Spleen (tissue), 13 donors: ENCODE measurements at places on chromosomes 7 and 10. TPM values are rescaled to one million over a fixed set of nuclear protein-coding genes. Genes with fewer than 3 reads are reported as not detected.

GRCh38 chr10:16001581-16001980 is 141.3 kb upstream of the MINDY3 start:
- no peak for DNase-seq

Gene CLEC5A
- polyA plus RNA-seq: 0.09 TPM

DNA sequence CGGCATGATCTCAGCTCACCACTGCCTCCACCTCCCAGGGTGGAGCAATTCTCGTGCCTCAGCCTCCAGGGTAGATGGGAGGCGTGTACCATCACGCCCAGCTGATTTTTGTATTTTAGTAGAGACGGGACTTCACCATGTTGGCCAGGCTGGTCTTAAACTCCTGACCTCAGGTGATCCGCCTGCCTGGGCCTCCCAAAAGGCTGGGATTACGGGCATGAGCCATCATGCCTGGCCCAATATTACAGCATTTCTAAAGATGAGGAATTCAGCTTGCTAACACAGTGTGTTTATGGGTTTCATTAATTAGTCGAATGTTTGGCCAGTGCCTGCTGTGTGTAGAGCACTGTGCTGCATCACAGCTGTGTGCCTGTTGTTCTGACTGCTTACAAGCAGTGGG is 3.7 kb downstream of the WDR37 start:
- no peak for DNase-seq

DNA sequence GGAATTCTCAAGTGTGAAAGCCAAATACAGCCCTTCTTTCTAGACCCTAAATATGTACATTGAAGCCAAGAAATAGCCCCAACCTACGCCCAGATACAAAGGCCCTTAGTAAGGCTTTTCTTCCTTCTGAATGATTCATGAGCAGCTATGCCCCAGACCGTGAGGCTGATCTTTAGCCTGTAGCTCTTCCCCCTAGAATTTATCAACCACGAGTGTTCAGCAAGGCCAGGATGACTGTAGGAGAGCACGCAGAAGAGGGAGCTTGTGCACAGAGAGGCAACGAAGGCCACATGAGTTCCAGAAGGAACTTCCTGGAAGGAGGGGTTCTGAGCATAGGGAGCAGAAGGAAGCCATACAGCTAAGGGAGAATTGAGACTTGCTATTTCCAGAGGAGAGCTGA is 53.0 kb upstream of the HABP2 start:
- no peak for DNase-seq

Gene METTL27
- polyA plus RNA-seq: 0.59 TPM

Gene SMO
- polyA plus RNA-seq: 2.1 TPM

- no peak for DNase-seq
These were observed 56.0 kb downstream of the ZPBP start for GRCh38 chr7:50037086-50037485.

DNA sequence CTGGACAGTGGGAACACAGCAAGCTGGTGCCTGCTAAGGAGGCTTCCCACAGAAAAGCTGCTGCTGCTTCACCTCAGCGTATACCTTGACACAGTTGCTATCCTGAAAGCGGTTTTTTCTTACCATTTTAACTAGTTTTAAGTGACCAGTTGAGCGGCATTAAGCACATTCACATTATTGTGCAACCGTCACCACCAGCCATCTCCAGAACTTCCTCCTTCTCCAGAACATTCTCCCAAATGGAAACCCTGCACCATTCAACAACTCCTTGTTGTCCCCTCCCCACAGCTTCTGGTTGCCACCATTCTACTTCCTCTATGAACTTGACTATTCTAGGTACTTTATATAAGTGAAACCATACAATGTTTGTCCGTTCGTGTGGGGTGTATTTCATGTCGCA is 169.9 kb downstream of the SNX10 start:
- DNase-seq: no peak

GRCh38 chr7:95204618-95205017 is 119.7 kb downstream of the PON1 start:
- no peak for DNase-seq

DNA sequence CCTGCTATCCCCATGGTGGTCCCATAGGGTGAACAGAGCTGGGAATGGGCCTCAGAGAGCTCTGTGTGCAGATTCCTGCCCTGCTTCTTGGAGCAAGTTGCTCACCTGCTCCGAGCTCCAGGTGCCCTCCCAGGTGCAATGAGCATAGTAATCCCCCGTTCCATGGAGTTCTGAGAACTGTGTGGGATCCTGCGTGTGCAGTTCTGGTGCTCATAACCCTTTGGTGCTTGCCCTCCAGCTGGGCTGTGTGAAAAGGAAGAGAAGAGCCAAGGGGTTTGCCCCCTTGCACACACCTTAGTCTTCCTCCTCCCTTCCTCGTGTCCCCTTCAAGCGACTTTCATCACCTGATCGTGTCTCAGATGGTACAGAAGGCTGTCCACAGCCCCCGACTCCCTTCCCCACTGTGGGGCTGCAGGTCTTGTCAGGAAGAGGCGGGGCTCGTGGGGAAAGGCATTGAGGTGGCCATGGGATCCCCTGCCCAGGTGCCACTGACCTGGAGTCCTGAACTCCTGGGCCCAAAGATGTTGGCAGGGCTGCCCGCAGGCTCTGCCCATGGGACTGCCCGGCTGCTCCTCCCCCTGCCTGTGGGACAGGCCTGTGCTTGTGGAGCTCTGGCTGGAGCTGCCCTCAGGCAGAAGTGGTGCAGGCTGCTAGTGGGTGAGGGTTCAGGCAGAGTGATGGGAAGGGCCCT is 21.9 kb upstream of the ZNF488 start:
- DNase-seq: peak; percentile 71

Gene NPFFR1
- under 0.01 TPM for polyA plus RNA-seq

Gene HOXA2
- polyA plus RNA-seq: 0.41 TPM

DNA sequence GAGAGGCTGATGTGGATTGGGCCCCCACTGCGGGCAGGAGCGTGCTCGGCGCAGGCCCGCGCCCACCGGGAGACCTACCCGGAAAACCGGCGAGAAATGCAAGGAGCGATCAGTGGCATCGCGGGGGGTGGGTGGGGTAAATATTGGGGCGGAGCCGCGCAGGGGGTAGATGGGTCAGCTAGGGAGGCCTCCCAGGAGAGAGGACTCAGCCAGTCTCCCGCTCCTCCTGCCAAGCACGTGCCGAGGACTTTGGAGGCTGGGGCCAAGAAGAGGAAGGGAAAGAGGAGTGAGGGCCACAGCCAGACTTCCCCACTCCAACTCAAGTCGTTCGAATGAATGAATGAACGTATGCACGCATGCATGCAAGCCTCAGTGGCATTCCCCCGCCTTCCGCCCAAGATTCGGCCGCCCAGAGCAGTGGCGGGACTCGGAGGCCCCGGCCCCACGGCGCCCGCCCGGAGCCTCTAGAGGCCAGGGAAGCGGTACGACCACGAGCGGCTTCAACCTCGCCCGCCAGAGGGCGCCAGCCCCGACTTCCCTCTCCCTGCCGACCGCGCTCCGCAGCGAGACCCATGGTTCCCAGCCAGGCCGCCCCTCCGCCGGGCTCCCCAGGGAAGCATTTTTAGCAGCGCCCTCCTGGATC is 3.6 kb downstream of the NPM3 start:
- DNase-seq: peak; percentile 96

Gene MDFIC
- 22.1 TPM for polyA plus RNA-seq
